A549 treated with RU486 at 1 μM for 4 hours (cell line): ENCODE measurements at places on chromosomes 5 and 9. TPM values are rescaled to one million over a fixed set of nuclear protein-coding genes. Genes with fewer than 3 reads are reported as not detected.

Gene UHRF2
- total RNA-seq = 19.6 to 31.7 TPM (median 30.4 TPM) in 5 replicates

Gene LRRC19
- total RNA-seq = not detected in 5 replicates

Gene KCTD16
- total RNA-seq = 0.02 to 0.08 TPM (median 0.04 TPM) in 4 of 5 replicates, not detected in the other

Gene NUDT12
- 0.98 to 1.8 TPM (median 1.6 TPM) in 5 replicates for total RNA-seq

Gene AHRR
- 2.5 to 3.8 TPM (median 2.8 TPM) in 5 replicates for total RNA-seq

Gene PCDHGA12
- 0.02 to 0.05 TPM in 2 of 5 replicates, not detected in the others for total RNA-seq

Gene PNPLA7
- 0.54 to 0.85 TPM (median 0.83 TPM) in 5 replicates for total RNA-seq

Gene BNC2
- total RNA-seq = 4.2 to 6.3 TPM (median 5.1 TPM) in 5 replicates

Gene SLC36A3
- total RNA-seq = not detected in 5 replicates

Gene RPL7A
- total RNA-seq = 3,299 to 3,689 TPM (median 3,392 TPM) in 5 replicates

Gene ATOSB
- 6.5 to 10.2 TPM (median 8.7 TPM) in 5 replicates for total RNA-seq

Gene RNF224
- total RNA-seq = 0.16 to 0.23 TPM (median 0.23 TPM) in 3 of 5 replicates, not detected in the others

Gene MYMK
- not detected in 5 replicates for total RNA-seq

Gene ANKRD18A
- 4.9 to 11.4 TPM (median 10.5 TPM) in 5 replicates for total RNA-seq

Gene TNIP1
- total RNA-seq = 126 to 142 TPM (median 127 TPM) in 5 replicates

Gene KDM4C
- total RNA-seq = 8.3 to 10.6 TPM (median 9.7 TPM) in 5 replicates

Gene C5orf52
- total RNA-seq = not detected in 5 replicates

Gene TTLL11
- 3.1 to 4.5 TPM (median 3.8 TPM) in 5 replicates for total RNA-seq

Gene CHSY3
- total RNA-seq = 0.08 to 0.13 TPM (median 0.09 TPM) in 5 replicates

Gene PAPPA
- 19.1 to 37.7 TPM (median 32.3 TPM) in 5 replicates for total RNA-seq

Gene ADAMTS6
- total RNA-seq = 0.06 to 0.31 TPM (median 0.08 TPM) in 5 replicates

Gene NR2F1
- 3.6 to 6.0 TPM (median 4.9 TPM) in 5 replicates for total RNA-seq

Gene SLCO4C1
- total RNA-seq = 0.01 TPM in 1 of 5 replicates, not detected in the others
